Bronchial smooth muscle cell (primary cell): ENCODE measurements at places on chromosomes 6 and 20. TPM values are rescaled to one million over a fixed set of nuclear protein-coding genes. Genes with fewer than 3 reads are reported as not detected.

MOCS1 gene
- 5.7 and 6.3 TPM in 2 replicates for total RNA-seq

SEMG1 gene
- not detected in 2 replicates for total RNA-seq

PRICKLE4 gene
- total RNA-seq: 0.16 TPM in 1 of 2 replicates, not detected in the other

TENT5A gene
- 12.3 and 23.2 TPM in 2 replicates for total RNA-seq

CAP2 gene
- 0.86 and 1.4 TPM in 2 replicates for total RNA-seq

HFE gene
- 13.1 and 14.5 TPM in 2 replicates for total RNA-seq
